ENCODE measurements at places on chromosomes 1 and 21.

- DNase-seq = peak; percentile 82
Observed at GRCh38 chr1:93607814-93608186, 73.8 kb downstream of the BCAR3 start.

DNA sequence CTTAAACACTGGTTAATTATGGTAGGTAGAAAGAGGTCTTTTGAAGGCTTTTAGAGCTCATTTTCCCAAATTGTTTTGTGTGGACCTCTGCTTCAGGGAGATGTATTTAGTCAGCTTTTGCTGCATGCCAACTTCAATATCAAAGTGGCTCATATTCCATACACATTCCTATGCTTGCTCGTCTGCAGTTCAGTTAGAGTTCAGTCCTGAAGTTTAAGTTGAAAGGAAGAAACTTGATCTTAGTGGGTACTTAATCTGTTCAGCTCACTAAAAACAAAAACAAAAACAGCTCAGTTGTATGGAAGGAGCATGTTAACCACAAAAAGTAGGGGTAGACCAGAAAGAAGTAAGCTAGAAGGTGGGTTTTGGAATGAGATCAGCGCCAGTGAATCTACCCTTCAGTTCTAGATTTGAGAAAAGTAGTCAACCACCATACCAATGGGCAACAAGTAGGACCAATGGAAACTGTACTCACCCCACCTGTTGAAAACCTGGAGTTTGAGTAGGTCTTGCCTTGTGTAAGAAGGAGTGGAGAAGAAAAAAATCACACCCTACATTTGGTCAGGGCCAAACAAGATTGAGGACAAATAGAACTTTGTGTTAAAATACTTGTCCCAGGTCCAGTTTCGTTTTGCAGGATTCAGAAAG is 58.0 kb downstream of the LEPR start:
- no peak for DNase-seq

DNA sequence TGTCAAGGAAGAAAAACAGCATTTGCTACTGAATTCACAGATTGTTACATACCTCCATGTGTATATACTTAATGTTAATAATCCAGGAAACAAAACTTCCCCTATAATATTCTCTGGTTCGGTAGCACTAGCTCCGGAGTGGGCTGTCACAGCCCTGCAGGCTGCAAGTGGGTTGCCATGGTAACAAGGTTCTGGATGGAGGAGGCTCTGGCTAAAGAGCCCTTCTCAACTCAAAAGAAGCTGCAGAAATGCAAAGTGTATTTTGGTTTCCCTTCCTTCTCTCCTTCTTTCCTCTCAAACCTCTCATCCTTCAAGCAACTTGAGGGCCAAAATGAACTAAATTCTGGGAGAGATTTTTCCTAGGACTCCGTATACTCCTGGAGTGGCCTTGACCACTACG is 45.2 kb downstream of the ASTN1 start:
- no peak for DNase-seq

GRCh38 chr1:187270256-187270655 is 441.5 kb downstream of the PLA2G4A start:
- no peak for DNase-seq

DNA sequence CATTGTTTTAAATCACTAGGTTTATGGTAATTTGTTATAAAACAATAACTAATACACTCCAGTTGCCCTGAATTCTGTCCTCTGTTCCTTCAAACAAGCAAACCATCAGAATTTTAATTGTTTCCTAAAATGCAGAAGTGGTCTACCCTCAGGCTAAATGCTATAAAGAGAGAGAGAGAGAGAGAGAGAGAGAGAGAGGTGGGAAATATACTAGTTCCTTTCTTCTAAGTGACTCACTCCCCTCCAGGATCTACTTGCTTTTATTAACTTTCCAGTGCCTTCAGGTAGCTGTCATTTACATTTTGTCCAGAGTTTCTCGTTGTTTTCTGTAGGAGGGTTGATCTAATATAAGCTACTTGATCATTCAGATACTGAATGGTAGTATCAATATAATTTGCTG is 26.4 kb downstream of the LRRC53 start:
- no peak for DNase-seq

DNA sequence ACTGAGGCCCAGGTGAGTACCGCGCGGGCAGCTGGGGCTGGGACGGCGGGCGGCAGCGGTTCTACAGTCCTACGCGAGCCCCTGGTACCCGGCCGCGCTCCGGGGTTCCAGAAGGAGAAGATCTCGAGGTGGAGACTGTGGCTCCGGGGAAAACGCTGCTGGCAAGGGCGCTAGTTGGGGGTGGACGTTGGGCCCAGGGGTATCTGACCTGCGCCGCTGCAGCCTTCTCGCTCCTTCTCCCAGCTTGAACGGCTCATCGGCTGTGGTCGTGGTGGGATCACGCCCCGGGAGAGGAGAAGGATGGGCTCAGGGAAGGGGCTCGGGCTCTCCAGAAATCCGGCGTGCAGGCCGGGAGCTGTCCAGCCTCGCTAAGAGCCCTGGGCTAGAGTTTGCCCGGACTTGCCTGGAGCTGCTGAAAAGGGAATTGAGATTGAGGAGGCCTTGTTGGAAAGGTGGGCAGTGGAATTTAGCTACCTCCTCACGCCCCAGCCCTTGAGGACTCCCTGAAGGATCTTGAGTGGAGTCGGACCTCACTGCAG is 1.1 kb upstream of the POU3F1 start:
- DNase-seq = no peak

DNA sequence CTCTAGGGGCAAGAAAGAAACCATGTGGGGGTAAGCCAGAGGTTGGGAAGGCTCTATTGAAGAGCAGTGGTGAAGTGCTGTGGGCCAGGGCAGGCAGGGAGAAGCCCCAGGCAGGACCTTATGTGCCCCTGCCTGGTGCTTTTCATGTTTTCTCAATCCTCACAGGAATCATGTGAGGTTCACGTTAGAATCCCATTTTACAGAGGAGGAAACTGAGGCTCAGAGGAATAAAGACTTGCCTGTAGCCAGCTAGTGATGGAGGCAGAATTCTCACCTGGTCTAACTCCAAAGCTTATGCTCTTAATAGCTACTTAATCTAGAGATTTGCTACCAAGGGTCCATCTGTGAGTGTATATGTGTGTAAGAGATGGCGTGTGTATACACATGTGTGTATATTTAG is 4.2 kb downstream of the TTC22 start:
- no peak for DNase-seq
